ENCODE measurements at places on chromosomes 1 and 21.
A peak's percentile ranks its signal among the peaks of the same experiment; 100 is the strongest.

DNA sequence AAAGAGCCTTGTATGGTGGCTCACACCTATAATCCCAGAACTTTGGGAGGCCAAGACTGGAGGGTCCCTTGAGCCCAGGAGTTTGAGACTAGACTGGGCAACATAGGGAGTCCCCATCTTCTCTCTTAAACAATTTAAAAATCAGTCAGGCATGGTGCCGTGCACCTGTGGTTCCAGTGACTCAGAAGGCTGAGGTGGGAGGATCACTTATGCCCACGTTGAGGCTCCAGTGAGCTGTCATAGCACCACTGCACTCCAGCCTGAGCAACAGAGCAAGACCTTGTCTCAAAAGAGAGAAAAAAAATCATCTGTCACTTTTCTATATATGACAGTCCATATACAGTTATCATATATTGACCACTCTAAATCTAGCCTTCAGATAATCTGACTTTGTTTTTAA, 658.3 kb downstream of the LTN1 start:
- DNase-seq, result no peak

GRCh38 chr1:25743164-25744139, 56.5 kb upstream of the SELENON start:
- peak; percentile 88 for DNase-seq

GRCh38 chr1:206779638-206780037, 7.3 kb upstream of the IL10 start:
- DNase-seq, result no peak

DNA sequence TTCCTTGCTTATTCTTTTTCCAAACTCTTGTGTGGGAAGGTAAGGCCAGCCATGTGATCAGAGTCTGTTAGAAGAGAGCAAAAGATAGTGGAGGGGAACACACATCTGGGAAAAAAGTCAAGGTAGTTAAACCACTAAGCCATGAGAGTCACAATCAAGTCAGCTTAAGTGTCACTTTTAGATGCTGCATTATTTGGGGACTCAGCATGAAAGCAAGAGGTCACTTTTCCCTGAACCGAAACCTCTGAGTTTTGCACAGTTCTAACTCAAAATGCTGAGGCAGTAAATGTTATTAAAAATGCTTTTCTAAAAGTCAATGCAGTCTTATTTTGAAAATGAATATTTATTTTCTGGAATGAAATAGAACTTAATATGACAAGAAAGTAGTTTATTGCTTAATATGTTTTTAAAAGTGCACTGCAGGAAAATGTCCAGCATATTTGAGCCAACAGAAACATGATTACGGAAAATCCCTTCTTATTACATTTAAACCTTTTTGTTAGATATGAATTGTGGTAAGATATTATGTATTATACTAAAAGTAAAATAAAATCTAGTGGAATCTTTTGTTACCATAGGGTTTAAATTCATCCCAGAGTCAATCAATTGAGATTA, 69.3 kb downstream of the RBM11 start:
- DNase-seq, result no peak

GRCh38 chr1:16217061-16217785, 4.8 kb upstream of the ARHGEF19 start:
- DNase-seq, result peak; percentile 100

DNA sequence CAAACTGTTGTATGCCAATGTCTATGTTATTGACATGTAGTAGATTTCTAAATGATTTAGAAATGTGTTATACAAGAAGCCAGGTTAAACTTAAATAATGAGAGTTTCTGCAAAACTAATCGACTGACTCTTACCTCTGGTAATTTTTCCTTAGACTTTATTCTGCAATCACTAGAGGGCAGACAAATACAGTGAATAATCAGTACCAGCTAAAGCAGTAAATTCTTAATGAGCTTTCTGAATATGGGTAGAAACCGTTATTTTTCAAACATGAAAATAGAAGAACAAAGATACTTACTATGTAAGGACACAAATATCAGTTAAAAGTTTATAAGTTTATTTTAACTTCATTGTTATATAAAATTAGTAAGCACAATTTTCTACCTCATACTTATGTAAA, 97.9 kb upstream of the RGS1 start:
- DNase-seq, result peak; percentile 70

- no peak for DNase-seq
These were observed 15.2 kb upstream of the CDCA8 start for GRCh38 chr1:37677143-37677439.

DNA sequence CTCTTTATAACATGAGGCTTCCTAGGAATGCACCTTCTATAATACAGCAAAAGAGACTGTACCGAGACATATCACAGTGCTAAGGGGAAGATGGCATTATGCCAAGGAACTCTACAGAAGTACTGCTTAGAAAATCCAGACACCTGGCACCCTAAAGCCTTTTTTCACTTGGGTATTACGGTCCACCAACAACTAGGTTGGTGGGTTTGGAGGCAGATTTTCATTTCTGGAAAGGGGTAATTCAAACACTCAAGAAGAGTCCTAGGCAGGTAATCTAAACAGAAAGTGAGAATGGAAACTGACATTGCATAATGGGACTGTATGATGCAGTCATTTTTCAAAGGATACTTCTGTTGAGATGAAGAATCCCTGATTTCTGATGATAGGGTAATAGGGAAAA, 19.6 kb downstream of the SCMH1 start:
- no peak for DNase-seq

GRCh38 chr1:201229095-201229494, 38.5 kb downstream of the IGFN1 start:
- DNase-seq, result no peak

GRCh38 chr1:163178628-163179027, 24.1 kb downstream of the RGS5 start:
- DNase-seq, result peak; percentile 33

DNA sequence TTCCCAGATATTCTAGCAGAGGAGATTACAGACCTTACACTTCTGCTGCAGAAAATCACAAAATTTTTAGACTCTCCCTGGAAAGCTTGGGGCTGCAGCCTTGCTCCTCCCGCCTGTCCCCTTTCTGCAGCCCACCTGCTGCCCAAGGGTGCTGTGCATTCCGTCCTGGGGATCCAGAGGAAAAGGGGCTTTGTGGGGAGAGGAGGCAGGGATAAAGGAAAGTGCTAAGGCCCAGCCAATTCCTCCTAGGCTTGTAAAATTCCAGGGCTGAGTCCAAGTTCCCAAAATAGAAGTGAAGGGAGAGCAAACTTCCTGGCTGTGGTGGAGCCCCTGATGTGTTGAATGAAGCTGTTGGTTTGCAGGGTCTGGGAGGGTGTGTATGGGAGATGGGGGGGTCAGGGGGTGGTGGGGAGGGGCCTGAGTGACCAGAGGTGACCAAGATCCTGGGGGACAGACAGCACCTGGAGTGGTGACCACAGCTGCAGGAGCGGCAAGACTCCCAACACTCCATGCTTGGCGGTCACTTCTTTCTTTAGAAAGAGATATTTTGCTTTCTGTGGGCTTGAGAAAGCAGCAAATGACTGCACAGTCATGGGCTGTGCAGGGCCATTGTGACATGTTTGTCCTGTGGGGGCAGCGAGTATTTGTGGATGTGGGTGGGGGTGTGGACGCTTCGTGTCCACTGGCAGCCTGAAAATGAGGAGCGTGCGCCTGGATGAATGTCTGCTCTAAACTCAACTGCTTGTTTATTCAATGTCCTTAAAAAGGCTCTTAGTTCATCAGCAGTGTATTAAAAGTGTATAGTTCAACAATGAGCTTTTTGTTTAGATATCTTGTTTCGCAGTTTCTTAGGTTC, 68.4 kb downstream of the TLR5 start:
- no peak for DNase-seq

- DNase-seq, result no peak
These were observed 298.7 kb downstream of the TM2D1 start for GRCh38 chr1:61426254-61426653.

GRCh38 chr1:43577655-43578542, 47.2 kb downstream of the PTPRF start:
- no peak for DNase-seq

DNA sequence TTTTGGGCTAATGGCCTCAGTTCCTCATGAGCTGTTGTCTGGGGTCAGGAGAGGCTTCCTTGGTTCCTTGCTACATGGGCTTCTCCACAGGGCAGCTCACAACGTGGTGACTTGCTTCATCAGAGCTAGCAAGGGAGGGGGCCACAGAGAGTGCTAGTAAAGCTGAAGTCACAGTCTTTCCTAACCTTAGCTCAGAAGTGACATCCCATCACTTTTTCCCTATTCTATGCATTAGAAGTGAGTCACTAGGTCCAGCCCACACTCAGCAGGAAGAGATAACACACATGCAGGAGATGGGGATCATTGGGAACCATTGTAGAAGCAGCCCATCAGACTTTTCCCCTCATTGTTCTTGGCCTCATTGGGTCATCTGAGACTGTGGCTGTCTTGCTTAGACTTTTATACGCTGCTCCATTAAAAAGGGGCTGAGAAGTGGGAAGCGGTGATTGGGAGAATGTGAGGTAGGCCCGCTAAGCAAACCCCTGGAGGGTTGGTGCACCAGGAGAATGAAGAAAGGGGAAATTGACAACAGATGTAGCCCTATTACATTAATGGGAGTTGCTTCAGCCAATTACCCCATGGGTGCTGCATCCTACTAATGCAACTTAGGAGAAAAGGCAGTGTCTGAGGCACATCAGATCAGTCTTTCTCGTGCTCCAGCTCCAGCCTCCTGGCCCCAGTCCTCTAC, 22.1 kb upstream of the IGSF21 start:
- no peak for DNase-seq

DNA sequence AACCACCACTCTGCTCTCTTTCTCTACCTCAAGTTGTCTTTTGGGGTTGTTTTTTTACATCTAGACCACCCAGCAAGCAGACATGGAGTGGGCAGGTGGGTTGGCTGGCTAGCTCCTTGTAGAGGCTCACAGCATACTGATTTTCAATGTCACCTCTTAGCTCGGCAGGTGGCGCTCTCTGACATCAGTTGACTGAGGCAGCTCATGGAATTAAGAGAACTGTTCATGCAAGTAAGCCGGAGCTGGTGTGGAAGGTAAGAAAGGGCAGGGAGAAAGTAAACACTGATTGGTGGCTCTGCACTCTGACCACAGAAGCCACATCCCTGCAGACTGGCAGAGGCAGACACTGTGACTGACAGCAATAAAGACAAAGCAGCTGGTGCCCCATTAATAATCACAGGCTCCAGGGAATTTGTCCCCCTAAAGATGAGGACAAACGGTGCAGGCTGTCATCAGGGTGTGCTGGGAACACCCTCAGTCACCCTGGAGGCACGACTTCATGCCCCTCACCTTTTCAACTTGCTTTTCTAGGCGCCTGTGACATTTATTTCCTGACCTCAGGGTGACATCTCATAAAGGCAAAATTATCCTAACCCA, 226.8 kb downstream of the LMX1A start:
- peak; percentile 63 for DNase-seq

DNA sequence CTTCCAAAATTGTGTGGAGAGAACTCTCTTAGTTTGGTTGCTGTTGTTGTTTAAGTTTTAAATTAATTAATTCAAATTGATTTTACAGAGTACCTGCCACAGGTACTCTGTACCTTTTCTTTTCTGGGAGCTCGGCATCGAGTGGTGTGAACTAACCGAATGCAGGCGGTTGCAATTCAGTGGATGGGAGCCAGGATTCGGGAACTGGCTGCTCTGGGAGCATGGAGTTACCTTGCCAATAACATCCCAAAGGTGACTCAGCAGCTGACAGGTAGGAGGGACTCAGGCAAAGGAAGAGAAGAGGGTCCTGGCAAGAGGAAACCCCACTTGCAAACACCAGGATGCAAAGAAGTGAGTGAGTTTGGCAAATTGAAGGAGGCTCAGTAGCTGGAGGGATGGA, 24.7 kb upstream of the KANK4 start:
- no peak for DNase-seq

GRCh38 chr1:152566681-152567080, at the start of gene LCE3E:
LCE3E (minus strand) TSS chr1:152566780; CDS start chr1:152566208, 572 bp downstream.
- no peak for DNase-seq

DNA sequence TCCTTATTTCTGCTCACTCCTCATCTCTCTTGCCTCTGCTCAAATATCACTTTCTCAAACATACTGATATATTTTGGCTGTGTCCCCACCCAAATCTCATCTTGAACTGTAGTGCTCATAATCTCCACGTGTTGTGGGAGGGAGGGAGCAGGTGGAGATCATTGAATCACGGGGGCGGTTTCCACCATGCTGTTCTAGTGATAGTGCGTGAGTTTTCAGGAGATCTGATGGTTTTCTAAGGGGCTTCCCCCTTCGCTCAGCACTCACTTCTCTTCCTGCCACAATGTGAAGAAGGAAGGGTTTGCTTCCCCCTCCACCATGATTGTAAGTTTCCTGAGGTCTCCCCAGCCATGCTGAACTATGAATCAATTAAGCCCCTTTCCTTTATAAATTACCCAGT, 26.6 kb downstream of the ZBTB8OS start:
- no peak for DNase-seq

DNA sequence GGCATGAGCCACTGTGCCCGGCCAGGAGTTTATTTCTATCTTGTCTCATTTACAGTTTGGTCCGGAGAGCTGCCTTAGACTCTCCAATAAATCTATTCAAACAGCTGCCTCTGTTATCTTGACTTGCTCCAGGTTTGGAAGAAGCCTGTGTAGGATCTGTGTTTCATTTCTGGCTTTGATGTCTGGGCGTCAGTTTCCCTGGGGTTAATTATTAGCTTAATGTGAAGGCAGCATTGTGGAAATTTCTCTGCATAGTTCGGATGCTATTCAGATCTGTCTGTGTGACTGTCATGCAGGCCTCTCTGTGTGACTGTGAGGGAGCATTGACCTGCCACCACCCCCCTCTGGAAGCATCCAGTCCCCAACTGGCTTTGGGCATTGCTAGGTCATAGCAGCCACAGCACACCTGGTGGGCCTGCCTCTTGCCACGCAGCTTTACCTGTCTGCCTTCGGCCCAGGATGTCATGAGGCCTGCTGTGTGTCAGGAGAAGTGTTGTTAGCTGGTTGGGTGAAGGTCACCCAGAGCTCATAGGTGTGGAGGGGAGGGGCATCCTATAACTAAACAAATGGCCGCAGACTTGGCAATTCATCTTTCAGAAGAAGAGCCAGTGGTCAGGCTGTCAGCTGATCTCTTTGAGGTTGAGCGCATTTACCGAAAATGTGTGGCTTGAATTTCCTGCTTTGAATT, 9.8 kb downstream of the IFNGR2 start:
- DNase-seq, result no peak

DNA sequence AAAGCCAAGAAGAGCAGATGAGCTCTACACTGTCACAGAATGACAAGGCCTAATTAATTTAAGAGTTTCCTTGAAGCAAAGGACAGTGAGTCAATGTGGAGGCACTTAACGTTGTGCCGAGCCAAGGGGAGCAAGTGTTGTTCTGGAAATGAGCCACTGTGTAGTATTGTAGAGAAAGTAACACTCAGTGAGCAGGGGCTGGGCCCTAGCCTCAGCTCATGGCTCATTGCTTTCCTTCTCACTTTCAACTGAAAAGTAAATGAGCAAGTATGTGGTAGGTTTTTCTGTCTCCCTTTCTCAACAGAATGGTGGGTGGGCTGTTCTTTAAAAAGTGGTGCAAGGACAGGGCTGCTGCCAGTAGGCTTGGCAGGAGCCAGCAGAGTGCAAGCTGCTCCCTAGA, 11.8 kb upstream of the KIAA0040 start:
- no peak for DNase-seq

GRCh38 chr1:33435096-33435820, 4.4 kb upstream of the PHC2 start:
- peak; percentile 89 for DNase-seq
